ENCODE measurements at places on chromosomes 7 and 10.

- DNase-seq, result no peak
These were observed 150.7 kb upstream of the KLF14 start for GRCh38 chr7:130884437-130885417.

DNA sequence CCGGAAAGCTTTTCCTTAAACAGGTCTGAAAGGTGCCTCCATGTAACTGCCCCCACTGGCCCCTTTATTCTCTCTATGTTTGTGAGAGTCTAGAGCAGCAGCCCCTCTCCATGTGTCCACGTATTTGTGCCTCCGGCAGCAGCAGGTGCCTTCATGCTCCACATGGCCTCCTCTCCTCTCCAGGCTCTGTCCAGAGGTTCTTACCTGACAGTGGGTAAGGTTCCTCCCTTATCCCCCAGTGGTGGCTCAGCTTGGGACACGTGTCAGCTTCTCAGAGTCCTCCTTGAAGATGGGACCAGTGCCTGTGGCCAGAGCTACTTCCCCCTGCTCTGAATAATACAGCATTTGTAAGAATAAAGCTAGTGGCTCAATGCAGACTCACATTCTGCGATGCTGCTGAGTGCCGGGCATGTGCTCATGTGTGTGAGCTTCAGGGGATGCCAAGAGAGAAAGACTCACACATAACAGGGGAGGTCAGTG lies 7.9 kb downstream of the CALML3 start:
- no peak for DNase-seq

DNA sequence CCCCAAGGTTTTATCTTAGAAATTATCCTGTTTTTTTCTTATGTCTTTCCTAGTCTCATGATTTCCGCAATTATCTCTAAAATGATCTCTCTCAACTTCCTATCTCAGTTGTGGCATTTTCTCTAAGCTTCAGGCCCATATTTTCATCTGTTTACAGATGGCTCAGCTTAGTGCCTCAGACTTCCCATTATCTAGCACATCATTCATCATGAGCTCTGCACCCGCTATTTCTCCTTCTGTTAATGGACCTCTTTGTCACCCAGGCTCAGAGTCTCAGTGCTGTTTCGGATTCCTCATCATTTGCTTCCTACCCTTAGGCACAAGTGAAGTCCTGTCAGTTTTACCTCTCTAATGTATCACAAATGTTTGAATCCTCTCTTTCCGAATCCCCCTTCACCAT lies 84.1 kb downstream of the BMPR1A start:
- DNase-seq, result no peak

DNA sequence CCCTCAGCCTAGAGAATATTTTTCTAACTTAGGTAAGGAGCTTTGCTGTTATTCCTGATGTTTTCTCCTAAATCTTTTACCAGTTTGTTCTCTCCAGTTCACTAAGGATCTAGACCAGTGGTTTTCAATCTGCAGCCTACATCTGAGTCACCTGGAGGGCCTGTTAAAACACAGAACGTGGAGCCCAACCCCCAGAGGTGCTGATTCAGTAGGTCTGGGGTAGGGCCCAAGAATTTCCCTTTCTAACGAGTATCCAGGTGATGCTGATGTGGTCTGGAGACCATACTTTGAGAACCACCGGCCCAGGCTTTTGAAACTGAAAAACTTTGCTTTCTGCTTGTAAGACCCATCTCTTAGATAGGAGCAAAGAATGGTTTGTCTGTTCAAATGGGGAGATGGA lies 51.2 kb upstream of the KMT2E start:
- DNase-seq, result no peak

DNA sequence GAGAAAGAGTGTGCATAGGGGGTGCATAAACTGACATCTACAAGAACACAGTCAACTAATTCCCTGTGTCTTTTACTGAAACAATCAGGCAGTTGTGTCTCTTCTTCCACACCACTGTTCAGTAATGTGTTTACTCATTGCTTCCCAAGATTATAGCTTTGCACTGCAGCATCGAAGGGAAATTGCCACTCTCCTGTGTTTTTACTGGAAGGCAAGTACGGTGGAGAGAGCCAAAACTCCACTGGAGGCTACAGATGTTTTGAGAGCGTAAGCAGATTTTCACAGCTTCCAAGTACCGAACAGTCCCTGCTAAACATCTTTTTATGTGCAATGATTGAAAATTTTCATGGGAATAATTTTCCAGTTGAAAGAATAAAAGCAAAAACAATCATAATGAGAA lies 510.5 kb upstream of the AKR1E2 start:
- no peak for DNase-seq

- DNase-seq, result no peak
These were observed 391.1 kb upstream of the NPVF start for GRCh38 chr7:25619381-25619780.

All from T-helper 2 cell (primary cell).